ENCODE measurements at places on chromosomes 16 and 17.
A peak's percentile ranks its signal among the peaks of the same experiment; 100 is the strongest.

DNA sequence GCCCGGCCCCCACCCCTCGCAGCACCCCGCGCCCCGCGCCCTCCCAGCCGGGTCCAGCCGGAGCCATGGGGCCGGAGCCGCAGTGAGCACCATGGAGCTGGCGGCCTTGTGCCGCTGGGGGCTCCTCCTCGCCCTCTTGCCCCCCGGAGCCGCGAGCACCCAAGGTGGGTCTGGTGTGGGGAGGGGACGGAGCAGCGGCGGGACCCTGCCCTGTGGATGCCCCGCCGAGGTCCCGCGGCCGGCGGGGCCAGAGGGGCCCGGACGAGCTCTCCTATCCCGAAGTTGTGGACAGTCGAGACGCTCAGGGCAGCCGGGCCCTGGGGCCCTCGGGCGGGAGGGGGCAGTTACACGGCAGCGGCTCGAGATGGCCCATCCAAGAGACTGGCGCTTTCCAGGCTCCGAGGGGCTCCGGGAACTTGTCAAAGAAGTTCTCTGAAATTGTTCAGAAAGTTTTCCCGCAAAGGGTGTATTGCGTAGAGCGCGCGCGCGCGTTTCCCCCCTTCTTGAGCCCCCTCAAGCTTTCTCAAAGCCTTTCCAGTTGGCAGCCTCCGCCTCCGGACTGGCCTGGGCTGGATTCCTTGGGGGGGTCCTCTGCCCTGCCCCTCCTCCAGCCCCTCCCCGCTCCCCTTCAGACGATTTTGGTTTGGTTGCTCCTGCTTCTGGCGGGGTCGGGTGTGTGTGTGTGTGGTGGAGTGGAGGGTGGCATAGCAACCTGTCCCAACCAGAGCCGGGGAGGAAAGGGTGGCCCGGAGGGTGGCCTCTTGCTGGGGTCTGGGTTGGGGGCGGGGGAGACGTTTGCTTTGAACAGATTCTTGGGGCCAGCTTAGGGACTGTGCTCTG, 504 bp downstream of the ERBB2 start:
- DNase-seq, result no peak

DNA sequence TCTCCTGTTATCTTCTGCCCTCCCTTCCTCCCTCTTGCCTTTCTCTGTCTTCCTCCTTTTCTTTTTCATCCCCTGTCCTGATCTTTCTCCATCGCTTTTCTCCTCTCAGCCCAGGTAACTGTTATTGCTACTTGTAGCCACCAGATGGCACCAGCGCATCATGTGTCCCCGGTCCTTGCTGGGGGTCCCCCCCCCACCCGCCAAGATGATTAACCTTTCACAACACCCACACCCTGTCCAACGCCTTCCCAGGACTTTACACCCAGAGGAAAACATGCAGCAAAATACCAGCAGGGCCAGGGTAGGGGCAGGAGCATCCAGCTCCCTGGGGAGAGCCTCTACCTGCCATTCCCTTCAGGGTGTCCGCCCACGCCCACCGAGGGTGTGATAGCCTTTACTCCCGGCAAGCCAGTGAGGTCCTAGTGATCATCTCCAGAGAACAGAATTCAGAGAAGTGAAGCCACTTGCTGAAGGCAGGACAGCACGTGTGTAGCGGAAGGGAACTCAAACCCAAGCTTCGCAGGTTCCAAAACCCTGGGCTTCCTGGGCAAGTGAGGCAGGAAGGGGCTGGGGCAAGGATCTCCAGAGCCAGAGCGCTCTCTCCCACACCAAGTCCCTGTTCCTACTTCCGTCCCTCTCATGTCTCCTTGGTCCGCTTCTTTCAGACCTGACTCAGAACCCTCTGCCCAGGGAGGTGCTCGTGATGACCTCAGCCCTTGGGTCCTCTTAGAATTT, 13.4 kb upstream of the TAC4 start:
- DNase-seq, result peak; percentile 30

DNA sequence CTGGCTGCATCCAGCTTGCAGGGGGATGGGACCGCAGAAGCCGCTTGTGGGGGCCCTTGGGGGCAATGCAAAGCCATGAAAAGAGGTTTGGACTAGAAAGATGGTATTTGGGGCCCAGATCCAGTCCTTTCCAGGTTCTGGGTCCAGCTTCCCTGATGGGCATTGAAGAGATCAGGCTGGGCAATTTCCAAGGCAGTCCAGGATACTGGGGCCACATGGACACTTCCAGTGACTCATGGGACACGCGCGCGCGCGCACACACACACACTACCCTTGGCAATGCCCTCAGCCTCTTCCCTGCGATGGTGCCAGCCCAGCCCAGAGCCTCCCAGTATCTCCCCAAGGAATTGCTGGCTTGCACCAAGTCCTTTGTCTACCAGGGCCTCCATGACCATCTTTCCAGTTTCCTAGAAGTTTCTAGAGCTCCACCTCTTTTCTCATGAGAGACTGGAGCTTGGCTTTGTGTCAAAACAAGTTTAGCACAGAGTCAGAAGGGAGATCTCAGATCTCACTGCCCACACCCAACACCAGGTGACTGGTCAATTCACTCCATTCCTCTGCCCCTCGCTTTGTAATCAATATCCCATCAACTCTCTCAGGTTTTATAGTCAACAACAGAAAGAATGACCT, 44.3 kb downstream of the WNT3 start:
- DNase-seq, result no peak

DNA sequence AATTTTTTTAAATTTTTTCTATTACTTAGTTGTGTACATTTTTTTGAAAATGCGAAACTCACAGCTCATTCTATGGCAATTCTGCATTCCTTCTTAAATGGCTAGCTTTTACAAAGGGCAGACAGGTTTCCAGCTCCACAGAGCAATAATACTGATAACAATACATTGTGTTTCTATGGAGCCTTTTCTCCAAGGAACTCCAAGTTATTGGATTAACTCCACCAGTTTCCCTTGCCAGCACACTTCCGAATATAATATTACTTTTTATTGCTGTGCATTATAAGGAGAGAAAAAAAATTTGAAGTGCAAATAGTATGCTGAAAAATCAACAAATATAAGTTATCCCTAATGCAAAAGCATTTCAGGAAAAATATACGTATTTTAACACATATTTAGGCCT, 127.5 kb upstream of the PSMD7 start:
- no peak for DNase-seq

GRCh38 chr16:2212362-2213324, 2.0 kb upstream of the BRICD5 start:
- DNase-seq, result no peak

- no peak for DNase-seq
Observed at GRCh38 chr17:77341069-77341541, 200.3 kb downstream of the SEC14L1 start.

DNA sequence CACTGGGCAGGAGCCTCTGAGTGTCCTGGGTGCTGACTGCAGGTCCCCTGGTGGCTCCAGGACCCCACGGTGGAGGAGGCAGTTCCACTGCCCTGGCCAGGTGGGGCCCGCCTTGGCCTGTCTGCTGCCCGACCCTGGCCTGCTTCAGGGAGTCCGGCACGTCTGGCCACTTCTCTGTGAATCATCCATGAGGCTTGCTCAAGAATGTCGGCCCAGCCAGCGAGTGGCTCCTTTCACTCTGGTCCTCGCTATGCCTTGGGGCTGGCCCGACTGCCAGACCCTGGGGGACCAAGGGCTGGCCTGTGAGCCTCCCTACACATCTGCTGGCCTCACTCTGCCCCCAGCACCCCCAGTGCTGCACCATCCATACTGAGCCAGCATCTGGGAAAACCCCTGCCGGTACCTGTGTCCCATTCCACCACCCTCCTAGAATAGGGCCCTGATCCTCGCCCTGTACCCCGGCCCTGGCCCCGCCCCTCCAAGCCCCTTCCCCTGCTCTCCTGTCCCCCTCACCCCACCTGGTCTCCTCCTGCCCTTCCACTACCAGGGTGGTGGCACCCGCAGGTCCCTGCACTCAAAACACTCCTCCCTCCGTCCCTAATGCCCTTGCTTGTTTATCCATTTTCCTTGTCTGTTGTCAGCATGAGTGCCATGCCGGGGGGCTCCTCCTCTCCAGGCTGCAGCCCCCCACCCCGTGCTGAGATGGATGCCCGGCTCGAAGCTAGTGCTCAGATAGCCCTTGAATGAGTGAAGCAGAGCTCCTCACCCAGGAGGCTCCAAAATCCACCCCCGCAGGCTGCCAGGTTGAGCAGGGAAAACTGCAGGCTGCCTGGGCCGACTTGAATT, 35.5 kb downstream of the ADCY7 start:
- no peak for DNase-seq

DNA sequence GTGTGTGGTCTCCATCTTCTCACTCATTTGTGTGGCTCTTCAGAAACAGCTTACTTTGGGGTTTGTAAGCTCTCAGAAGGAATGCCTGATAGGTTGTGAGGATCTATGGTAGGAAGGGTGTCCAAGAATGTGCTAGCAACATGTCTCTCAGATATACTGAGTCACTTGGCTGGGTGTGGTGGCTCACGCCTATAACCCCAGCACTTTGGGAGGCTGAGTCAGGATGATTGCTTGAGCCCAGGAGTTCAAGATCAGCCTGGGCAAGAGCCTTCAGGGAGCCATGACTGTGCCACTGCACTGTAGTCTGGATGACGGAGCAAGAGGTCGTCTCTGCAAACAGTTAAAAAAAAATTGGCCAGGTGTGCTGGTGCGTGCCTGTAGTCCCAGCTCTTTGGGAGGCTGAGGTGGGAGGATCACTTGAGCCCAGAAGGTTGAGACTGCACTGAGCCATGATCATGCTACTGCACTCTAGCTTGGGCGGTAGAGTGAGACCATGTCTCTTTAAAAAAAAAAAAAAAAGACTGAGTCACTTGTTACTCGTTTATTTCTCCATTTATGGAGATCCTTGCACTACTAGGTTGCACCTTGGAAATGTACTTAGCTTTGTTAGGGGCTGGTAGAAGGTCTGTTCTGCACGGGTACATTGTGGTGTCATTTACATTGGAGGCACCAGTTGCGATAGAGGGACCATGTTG, 232.0 kb downstream of the SNX29 start:
- DNase-seq, result no peak

DNA sequence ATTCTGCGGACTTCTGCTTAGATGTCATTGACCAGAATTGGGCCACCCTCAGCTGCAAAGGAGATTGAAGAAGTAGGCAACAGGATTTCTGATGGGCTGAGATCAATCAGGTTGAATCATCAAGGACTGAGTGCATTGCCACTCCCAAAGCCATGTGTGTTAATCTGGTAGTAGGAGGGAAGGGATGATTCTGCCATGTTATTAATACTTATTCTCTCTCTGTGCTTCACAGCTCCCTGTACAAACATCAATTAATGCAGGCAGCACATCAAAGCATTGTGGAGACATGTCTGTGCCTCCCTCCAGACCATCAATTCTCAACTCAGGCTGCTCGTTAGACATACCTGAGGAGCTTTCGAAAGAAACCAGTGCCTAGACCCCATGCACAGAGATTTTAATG, 11.6 kb downstream of the LRRC3C start:
- DNase-seq, result no peak

GRCh38 chr16:30353438-30354129, 1.5 kb downstream of the CD2BP2 start:
- DNase-seq, result no peak

GRCh38 chr17:3848229-3848835, 2.3 kb upstream of the NCBP3 start:
- DNase-seq, result no peak

GRCh38 chr16:57628008-57628781, at the start of gene ADGRG1:
Gene ADGRG1 (plus strand): TSS chr16:57628630. CDS start chr16:57650288, 21,658 bp downstream.
- DNase-seq, result peak; percentile 43

GRCh38 chr16:66103211-66103610, 263.3 kb upstream of the CDH5 start:
- no peak for DNase-seq

DNA sequence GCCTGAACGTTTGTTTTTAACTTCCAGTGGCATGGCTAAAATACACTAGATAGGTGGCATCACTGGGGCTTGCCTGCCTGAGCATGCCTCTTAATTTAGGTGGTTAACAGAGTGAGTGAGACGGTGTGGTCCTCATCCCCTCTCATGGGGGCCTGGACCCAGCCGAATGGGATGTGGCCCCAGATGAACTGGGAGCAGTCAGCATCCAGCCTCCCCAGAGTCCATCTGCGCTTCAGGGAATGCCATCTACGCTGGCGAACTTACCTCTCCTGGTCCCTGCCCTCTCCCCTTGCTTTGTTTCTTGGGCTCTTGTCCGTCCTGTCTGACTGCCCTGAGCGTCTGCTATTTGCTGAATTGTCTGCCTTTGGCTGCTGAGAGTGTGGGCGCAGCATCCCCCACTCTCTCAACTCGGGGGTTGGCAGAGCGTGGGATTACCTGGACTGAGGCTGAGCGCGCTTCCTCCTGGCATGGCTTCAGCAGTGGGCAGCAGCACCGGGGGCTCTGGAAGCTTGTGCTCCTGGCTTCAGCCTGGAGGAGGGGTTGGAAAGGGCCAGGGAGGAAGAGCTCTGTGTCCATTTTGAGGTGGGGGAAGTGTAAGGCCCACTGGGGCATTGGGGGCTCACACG, 2.1 kb downstream of the RAB40C start:
- no peak for DNase-seq

GRCh38 chr17:14352136-14352535, 51.3 kb downstream of the HS3ST3B1 start:
- no peak for DNase-seq

DNA sequence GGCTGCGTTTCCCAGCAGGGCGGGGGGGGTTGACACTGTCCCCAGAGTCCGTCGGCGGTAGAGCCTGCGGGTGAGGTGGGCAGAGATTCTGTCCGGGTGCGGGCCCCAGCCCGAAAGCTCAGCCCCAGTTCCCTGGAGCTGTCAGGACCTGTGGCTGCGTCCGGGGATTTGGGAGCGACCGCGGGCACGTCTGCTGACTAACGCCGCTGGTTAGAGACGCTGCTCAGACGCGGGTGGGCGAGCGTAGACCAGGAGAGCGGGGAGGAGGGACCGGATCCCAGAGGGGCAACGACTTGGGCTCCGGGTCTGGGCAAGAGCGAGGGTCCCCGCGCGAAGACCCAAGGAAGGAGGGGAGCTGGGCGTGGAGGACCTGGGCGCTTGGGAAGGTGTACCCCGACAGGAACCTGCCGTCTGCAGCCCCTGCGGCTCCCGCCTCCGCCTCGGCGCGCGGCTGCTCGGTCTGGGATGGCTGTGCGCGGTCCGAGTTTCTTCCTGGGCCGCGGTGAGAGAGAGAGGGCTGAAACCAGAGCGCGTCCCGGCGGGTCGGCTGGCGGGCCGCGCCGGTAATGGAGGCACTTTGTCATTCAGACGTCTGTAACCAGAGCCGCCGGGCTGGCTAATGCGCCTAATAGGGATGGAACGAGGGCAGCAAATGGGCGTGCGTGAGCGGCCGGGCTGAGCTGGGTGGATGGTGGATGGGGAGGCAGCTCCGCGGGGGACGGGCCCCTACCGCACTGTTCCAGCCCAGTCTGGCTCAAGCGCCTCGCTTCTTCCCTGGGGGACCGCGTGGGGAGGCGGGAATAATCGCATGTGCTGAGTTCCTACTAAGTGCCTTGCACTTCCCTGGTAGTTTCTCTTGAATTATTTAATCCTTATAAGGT, 2.3 kb downstream of the NGFR start:
- no peak for DNase-seq

- no peak for DNase-seq
Observed at GRCh38 chr16:56331915-56332314, 93.4 kb downstream of the AMFR start.

- DNase-seq, result no peak
Observed at GRCh38 chr16:21179126-21179982, 20.9 kb downstream of the LDAF1 start.

DNA sequence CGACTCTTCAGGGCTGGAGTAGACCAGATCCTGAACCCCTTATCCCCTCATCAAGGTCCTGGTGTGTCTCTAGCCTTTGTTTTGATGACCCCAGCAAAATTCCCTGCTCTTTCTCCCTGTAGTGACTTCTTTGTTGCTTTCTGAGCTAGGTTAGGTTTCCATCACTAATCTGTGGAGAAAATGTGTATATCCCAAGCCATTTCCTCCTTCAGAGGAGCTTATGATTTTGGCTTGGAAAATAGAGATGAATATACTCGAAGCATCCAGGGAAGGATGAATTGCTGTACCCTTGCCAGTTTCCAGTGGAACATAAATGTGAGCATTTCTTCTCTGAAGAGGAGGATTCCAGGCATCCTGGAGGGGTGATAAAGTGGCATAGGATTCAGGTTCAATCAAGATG, 55.8 kb downstream of the KSR1 start:
- no peak for DNase-seq

All from stimulated activated CD8-positive, alpha-beta memory T cell treated with anti-CD3 and anti-CD28 coated beads, Interleukin-2, amount 100 ng/mL, for 48 hours (primary cell).